ENCODE measurements at places on chromosomes 11 and 22.

DNA sequence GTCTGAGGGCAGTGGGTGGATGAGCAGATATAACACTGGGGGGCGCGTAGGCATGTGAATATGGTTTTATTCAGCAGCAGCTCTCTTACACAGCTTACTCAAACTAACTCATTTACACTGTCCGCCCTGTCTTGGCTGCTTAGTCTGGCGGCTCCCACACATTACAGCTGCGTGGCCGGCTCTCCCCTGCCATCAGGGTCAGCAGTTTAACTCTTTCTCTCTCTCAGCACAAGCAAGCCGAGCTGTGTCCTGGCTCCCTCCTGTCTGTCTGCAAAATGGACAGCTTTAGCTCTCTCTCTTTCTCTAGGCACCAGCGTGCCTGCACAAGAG lies 1310.1 kb upstream of the RAG2 start:
- no peak for DNase-seq

- DNase-seq, result no peak
Observed at GRCh38 chr22:47601666-47602065, 839.2 kb downstream of the TBC1D22A start.

DNA sequence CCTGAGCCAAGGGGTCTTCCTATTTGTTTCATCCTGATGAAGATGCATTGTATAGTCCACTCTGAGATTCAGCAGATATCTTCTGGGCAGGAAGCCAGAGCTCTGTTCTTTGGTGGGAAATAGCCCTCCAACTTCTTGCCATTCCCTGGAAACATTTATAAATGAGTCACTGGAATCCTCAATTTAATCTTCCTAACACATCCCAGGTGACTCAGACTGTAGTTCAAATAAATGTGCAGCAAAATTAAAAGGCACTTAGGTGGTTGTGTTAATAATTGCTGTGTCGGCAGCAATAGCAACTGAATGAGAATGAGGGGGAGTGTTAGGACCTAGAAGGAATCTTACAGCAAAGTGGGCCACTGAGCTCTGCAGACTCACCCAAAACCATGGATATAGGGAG lies 108.6 kb downstream of the INSC start:
- DNase-seq, result no peak

DNA sequence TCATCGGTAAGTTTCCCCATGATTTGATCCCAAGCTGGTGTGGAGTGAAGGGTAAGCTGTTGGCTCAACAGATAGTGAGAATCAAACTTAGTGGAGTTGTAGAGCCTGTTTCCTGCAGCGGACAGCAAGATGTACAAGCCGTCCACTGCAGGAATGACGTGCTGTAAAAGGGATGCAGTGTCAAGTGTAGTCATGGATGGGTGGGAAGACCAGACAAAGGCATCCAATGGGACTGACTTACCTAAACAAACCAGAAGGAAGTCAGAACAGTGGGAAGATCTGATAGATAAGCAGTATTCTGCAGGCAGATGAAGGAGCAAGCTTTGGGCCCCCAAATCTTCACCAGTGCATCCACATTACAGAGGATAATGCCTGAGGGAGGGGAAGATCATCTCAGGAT lies 8.8 kb downstream of the ZBTB16 start:
- DNase-seq, result no peak

- no peak for DNase-seq
Observed at GRCh38 chr11:129143335-129143734, 48.8 kb downstream of the ARHGAP32 start.

- DNase-seq, result no peak
Observed at GRCh38 chr22:37827056-37827455, 3.9 kb downstream of the GALR3 start.

Data from activated naive CD4-positive, alpha-beta T cell (primary cell).